KBM-7 (cell line): ENCODE measurements at places on chromosomes 7 and 10.

GRCh38 chr7:132939495-132939894 is 142.4 kb downstream of the CHCHD3 start:
- DNase-seq = no peak

GRCh38 chr10:95394161-95394880 is 103.5 kb upstream of the PDLIM1 start:
- no peak for DNase-seq

DNA sequence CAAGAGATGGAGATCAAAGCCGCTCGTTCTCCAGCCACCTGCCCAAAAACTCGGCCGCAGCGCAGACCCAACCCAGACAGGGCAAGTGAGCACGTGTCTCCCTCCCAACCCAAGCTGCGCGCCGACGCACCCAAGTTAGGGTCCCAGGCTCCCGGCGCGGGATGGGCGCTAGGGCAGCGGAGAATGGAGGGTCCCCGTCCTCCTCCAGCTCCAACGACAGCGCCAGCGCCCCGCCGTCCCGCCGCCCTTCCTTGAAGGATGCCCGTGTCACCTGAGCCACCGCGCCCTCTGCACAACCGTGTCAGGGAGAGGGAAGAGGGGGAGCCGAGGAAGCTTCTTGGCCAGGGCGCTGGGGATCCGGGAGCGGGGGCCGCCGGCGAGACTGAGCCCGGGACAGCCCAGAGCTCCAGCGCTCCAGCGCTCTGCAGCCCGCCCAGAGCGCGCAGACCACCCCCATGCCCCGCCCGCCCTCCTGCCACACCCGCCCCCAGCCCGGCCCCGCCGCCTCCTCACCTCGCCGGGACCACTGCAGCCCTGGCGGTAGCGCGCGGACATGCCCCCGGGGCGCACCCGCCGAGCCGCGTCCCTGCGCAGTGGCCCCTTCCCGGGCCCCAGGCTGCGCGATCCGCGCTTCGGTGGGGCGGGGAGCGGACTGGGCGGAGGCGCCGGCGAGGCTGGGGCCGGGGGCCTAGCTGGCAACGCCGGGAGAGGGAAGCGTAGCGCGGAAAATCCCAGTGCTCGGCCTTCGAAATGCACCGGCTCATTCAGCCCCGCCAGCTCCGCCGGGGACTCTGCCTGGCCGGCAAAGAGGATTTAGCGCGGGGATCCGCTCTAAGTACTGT is at the start of gene SLC16A12:
TSS of gene SLC16A12 (minus strand) at position 424 of the 842 bp plus-strand sequence. CDS start 73,016 bp downstream, outside the sequence.
- no peak for DNase-seq

GRCh38 chr7:54111814-54112511 is 430.2 kb upstream of the VSTM2A start:
- no peak for DNase-seq

DNA sequence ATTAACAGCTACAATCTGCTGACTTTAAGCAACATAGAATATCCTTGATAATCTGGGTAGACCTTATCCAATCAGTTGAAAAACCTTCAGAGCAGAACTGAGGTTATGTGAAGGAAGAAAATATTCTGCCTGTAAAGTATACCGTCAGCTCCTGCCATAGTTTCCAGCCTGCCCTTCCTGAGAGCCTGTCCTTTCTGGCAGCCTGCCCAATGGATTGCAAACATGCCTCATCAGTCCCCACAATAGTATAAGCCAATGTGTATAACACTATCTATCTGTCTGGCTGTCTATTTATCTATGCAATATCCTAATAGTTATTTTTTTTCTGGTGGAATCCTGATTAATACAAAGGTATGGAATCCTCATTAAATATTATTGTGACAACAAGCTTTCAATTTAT is 489.2 kb upstream of the KCND2 start:
- no peak for DNase-seq

DNA sequence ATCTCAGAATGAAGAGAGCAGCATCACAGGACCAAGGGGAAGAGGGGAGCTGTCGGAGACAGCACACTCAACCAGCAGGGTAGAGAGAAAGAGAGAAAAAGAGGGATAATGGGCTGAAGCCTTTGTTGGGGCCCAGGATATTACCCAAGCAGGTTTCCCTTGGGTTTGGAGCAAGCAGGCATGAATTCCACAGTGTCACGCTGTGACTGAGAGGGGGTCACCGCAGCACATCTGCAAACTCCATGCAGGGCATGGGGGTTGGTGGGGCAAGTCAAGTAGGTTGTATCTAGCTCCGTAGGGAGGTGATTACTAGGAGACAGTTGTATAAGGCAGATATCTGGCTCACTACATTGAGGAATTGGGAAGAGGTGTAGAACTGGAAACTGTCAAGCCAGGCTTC is 42.2 kb upstream of the SEMA3E start:
- no peak for DNase-seq

DNA sequence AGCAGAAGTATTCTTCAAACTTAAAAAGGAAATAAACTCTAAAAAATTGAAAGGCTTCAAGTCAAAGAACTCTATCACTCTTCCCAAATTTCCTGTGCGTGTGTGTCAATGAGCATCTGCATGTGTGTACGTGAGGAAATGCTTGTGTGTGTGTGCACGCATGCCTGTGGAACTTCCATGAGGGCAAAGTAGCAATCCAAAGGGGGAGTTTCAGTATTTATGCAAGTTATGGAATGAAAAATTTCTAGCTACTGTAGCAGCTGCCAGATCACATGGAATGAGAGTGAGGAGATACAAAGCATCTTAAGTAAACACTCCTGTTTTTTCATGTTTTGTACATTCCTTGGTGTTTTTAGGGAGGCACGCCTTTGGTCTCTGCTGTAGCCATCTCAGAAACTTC is 152.6 kb downstream of the RAPGEF5 start:
- DNase-seq = no peak

DNA sequence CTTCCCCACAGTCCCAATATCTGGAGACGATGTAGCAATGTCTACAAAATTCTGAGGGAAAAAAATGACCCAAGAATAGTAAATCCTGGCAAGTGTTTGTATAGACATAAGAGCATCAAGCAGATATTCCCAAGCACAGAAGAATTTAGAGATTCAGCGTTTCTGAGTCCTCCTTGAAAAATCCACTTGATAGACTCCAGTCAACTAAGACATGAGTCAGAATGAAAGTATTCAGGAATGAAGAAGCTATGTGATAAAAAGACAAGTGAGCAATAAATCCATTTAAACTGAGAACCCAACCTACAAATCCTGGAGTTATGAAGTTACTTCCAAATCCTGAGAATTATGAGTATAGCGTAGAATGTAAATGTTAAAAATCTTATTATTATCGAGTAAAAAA is 86.1 kb upstream of the NPY start:
- no peak for DNase-seq

DNA sequence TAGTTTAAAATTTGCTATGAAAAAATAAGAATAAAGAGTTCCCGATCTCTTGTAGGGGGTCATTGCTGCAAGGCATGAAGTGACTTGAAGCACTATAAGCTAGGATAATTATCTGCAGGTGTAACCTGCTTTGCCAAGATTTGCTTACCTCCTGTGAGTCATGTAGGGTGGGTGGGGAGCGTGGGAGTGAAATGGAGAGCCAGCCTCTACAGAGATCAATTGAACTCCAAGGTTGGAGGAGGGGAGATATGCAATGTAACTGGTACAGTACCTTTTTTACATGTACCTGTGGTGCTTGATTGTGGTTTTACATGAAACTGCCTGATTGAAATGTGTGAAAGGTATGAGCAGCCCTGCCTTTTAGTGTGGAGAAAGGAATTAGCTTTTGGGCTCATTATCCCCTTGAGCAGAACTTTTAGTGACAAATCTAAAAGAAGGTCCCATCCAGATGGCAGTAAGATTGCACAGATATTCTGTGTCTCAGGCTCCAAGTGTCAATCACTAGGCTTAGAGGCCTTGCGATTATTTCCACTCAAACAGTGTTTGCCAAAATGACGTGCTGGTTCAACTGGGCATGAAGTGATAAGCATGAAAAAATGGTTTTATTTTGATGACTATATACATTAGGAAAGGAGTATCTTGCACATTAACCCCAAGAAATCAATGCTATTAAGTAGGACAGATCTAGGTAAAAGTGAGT is 138.6 kb upstream of the GRB10 start:
- no peak for DNase-seq

- DNase-seq = peak; percentile 27
Measured at GRCh38 chr7:17152721-17153120, 145.7 kb upstream of the AHR start.

DNA sequence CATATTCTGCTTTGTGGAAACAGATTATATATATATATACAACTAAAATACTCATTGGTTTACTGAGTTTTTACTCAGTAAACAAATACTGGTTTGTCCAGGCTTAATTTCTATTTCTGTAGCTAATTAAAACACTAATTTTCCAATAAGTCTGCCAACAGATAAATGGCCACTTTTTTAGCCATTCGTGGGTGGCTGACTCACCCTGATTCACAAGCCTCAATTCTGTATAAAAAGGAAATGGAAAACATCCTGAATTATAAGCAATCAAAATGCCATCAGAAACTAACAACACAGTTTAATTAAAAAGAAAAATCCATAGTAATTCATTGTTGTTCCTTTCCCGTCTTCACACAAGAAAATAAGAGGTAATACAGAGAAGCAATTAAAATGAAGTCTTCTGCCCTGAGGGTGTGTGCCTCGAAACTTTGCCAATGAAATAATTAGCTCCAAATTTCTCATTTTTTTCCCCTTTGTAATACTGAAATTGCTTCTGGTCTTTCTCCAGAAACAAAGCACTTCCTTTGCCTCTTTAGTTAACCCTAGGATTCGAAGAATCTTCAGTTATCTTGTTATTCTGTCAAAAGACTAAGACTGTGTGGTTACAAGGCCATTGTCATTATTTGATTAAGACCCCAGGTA is 118.7 kb upstream of the PTN start:
- no peak for DNase-seq

- peak; percentile 35 for DNase-seq
Measured at GRCh38 chr7:26156451-26157420, 4.7 kb downstream of the NFE2L3 start.

GRCh38 chr7:140084972-140085371 is 22.2 kb upstream of the PARP12 start:
- DNase-seq = no peak

GRCh38 chr7:102432442-102433218 is 745 bp upstream of the ORAI2 start:
- no peak for DNase-seq

DNA sequence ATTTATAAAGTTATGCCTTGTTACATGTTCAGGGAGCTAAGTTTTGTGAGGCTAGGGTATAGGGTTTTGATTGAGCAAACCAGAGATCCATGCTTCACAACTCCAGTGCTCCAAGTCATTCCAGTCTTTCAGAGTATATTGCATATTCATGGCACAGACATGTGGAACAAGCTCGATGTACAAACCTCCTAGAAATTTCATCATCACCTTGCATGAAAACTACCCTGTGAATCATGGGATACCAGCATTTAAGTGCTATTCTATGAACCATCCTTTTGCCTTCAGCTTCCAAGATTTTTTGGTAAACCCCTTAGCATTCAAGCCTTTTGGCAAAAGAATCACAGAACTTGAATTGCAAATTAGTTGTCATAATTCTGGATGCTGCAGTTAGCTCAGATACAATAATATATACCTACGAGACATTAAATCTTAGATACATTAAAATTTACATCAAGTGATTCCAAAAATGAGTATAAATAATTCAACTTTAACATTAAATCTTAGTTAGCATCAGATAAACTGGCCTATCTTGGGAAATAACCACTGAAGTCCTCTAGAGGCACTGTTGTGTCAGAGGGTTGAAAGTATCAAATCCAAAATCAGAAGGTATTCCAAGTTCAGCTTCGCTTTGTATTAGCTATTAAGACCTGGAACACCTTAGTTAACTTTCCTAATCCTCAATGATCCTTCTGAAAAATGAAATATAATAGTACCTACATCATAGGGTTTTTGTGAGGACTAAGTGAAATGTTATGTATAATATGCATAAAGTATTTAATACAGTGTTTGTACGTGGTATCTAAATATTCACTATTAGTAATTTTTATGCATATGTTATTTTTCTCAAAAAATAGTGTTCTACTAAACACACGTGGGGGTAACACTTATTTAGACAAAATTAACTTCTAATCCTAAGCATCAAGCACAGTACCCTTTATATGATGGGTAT is 55.5 kb upstream of the CABCOCO1 start:
- DNase-seq = no peak

- DNase-seq = no peak
Measured at GRCh38 chr10:98852686-98853085, 383.0 kb downstream of the HPSE2 start.

DNA sequence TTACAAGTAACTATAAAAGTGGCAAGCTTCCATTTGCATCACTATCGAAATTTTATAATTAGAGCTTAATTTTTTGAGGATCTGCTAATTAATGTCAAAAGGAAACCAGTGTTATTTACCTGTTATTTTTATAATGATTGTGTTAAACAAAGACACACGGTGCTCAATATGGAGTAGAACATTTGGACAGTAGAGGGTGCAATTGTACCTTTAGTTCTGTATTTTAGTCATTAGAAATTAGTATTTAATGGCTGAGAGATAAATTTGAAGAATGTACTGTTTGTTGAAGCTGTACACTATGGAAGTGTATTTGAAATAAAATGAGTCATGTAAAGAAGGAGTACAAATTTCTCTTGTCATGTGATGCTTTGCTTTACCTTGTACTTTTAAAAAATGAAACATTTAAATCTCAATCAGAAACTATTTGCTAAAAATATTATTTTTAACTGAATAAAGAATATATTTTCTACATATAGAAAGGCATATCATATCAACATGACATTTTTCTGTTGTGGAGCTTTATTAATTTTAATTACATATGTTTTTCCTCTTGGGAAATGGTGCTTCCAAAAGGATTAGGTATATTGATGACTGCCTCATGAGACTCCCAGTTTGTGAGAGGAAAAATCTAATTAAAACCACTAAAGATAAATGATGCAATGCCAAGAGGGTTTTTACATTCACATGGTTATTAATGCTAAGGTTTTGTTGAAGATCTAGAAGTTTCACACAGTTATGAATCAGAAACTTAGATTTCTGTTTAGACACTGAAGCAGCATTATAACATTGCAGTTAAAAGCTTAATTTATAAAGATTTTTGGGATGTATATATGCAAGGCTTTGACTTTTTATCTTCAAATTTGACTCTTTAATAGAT is 10.4 kb upstream of the PRKG1 start:
- DNase-seq = peak; percentile 5

DNA sequence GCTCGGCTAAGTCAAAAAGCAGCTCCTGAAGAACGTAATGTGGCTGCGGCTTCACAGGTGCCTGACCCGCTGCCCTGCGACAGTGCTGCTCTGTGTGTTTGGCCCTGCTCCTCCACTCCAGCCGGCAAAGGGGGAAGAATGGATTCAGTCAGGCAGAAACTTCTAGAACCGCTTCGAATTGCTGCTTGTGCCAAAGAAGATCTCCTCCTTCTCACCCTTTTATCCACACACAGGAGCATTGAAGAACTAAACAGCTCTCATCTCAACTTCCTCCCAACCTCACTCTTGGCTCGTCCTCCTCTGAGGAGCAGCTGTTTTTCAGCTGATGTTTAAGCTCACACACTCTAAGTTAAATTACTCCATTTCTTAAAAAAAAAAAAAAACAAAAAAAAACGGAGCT is 651.4 kb downstream of the INHBA start:
- DNase-seq = no peak
